ENCODE measurements at places on chromosomes 2 and 18.
A peak's percentile ranks its signal among the peaks of the same experiment; 100 is the strongest.

DNA sequence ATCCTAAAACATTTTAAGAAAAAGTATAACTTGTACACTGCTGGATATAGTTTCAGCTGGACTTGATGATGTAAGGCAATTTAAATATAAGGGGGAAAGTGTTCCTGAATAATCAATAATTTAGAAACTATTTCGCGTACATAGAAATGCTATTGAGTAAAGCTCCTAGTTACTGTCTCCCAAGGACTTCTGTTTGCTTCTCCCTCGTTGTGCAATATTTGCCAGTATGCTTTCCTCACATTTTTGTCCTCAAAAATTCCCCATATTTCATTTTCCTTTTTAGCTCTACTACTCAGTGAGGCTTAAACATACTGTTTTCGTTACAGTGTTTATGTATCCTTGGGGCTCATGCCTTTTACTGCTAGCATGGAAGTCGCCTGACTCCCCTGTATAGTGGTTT lies 36.9 kb downstream of the ATP9B start:
- DNase-seq, result no peak

- peak; percentile 88 for DNase-seq
These were observed 221.9 kb downstream of the PIEZO2 start for GRCh38 chr18:10927286-10927992.

DNA sequence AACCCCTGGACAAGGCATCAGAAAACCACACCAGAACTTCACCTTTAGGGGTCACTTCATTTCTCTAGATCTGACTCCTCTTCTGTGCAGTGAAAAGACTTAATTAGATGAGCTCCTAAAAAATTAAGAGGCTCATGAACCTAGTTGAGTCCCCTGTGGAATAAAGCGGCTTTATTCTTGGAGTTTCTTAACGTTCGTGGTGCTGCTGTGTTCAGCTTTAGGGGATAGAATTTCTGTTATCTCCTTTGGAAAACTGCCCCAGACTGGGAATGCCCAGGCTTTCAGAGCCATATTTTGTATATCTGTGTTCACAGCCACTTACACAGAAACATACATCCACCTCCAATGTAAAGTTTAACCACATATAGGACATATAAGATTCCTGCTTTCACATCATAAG lies 165.8 kb downstream of the ANTXR1 start:
- no peak for DNase-seq

DNA sequence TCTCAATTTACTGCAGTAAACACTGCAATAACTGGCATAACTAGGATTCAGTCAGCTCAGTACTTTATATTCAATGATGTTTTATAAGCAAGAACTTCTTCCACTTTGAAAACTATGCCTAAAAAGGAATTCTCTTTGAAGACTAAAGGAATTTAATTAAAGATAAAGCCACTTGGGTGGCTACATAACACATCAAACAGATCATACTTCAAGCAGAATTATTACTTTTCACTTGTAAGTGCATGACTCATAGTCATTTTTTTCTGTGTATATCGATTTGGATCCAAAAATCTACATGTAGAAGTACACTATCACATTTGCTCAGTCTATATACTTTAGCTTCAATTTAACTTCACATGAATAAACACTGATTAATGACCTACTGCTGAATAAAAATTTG lies 4.0 kb downstream of the KANSL1L start:
- peak; percentile 21 for DNase-seq

DNA sequence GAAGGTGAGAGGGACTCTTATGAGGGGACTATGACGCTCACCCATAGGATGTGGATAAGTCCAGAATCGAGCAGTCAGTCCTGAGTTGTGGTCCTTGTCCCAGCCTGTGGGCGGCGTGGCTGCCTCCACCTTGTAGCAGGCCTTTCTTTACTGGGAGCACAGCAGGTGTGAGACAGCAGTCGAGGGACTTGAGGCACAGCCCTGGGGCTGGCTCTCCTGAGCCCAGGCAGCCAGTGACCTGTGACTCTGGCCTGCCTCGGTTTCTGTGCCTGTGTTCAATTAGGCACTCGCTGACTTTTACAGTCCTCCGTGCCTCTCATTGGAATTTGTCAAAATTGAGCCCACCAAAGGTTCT lies 8.3 kb downstream of the PPP1R7 start:
- no peak for DNase-seq

All from astrocyte of the spinal cord (primary cell).